Osteocyte (in vitro differentiated cells): ENCODE measurements at places on chromosomes 4 and X. TPM values are rescaled to one million over a fixed set of nuclear protein-coding genes. Genes with fewer than 3 reads are reported as not detected.

DNA sequence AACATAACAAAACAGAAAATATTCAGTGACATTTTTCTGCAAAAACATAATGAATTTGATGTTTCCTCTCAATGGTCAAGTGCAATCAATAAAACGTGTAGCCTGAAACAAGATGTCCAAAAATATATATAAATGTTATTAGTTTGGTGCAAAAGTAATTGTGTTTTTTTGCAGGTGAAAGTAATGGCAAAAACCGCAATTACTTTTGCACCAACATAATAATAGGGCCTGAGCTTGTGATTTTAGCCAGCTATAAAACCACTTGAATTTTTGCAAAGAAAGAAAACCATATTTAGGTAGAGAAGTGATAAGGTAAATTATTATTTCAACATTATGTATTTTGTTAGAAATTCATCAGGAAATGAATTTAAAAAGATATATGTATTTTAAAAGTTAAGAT lies 475.3 kb upstream of the AMOT start:
- DNase-seq, result no peak
- H3K27ac ChIP-seq, result no peak overlapping the region
- no peaks in the 10 kb centered on the region for H3K4me1 ChIP-seq
- no peaks in the 10 kb centered on the region for H3K27me3 ChIP-seq
- H3K4me3 ChIP-seq, result no peak overlapping the region
- H3K36me3 ChIP-seq, result no peaks in the 10 kb centered on the region

GRCh38 chrX:17441965-17442364 lies 67.0 kb downstream of the NHS start:
- H3K4me3 ChIP-seq, result no peak overlapping the region
- no peaks in the 10 kb centered on the region for H3K36me3 ChIP-seq
- H3K4me1 ChIP-seq, result no peaks in the 10 kb centered on the region
- no peak overlapping the region for H3K27ac ChIP-seq
- DNase-seq, result no peak

- H3K4me1 ChIP-seq, result peaks cover 17% of the 10 kb centered on the region
- H3K27ac ChIP-seq, result no peak overlapping the region
- no peaks in the 10 kb centered on the region for H3K36me3 ChIP-seq
Observed at GRCh38 chrX:150715184-150715583, 22.0 kb downstream of the MTMR1 start.

- H3K36me3 ChIP-seq, result no peaks in the 10 kb centered on the region
- no peak overlapping the region for H3K4me3 ChIP-seq
- peaks cover 4% of the 10 kb centered on the region for H3K4me1 ChIP-seq
- no peak overlapping the region for H3K27ac ChIP-seq
- no peak for DNase-seq
Observed at GRCh38 chr4:18815081-18815778, 793.7 kb upstream of the LCORL start.

GRCh38 chr4:168825975-168826374 lies 184.1 kb downstream of the CBR4 start:
- no peaks in the 10 kb centered on the region for H3K27me3 ChIP-seq
- H3K4me1 ChIP-seq, result peaks cover 13% of the 10 kb centered on the region
- no peak overlapping the region for H3K4me3 ChIP-seq
- no peak for DNase-seq
- peaks cover 21% of the 10 kb centered on the region for H3K36me3 ChIP-seq

GRCh38 chrX:70439016-70439415 lies 5.6 kb upstream of the DLG3 start:
- no peak overlapping the region for H3K27ac ChIP-seq
- DNase-seq, result no peak
- H3K27me3 ChIP-seq, result peaks cover 22% of the 10 kb centered on the region
- H3K4me3 ChIP-seq, result no peak overlapping the region
- H3K36me3 ChIP-seq, result no peaks in the 10 kb centered on the region
- H3K4me1 ChIP-seq, result peaks cover 3% of the 10 kb centered on the region

GRCh38 chrX:9656871-9657270 lies 108.8 kb downstream of the GPR143 start:
- H3K4me1 ChIP-seq, result peaks cover 13% of the 10 kb centered on the region
- no peak overlapping the region for H3K4me3 ChIP-seq
- peaks cover 16% of the 10 kb centered on the region for H3K36me3 ChIP-seq
- no peaks in the 10 kb centered on the region for H3K27me3 ChIP-seq

DNA sequence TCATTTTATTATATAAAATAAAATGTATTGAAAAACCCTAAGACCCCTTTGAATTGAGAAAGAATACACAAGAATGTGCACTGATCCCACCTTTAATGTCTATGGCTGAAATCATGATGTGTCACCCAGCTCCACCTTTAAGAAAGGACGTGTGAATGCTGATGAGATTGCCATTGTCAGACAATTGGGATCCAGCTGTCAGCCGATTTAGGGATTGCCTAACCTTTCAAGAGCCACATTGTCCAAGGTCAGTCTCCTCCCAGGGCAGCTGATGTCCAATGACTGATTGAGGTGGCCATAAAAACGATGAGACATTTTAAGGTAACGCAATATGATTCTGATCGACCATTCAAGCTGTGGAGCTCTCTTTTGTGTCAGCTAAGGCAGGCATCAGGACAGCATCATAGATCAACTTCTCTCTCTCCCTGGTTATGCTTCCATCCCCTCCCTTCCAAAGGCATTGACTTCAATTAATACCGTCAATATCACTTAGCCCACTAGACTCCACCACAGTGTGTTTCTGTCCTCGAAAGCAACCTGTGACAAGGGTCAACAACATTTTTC lies 1676.4 kb downstream of the PCDH7 start:
- no peak overlapping the region for H3K4me3 ChIP-seq
- H3K36me3 ChIP-seq, result peaks cover 3% of the 10 kb centered on the region
- H3K4me1 ChIP-seq, result no peaks in the 10 kb centered on the region
- no peaks in the 10 kb centered on the region for H3K27me3 ChIP-seq

- H3K27me3 ChIP-seq, result no peaks in the 10 kb centered on the region
- DNase-seq, result no peak
- H3K4me1 ChIP-seq, result peaks cover 20% of the 10 kb centered on the region
- H3K4me3 ChIP-seq, result no peak overlapping the region
Observed at GRCh38 chr4:38805530-38806145, 1.0 kb upstream of the TLR1 start.

DNA sequence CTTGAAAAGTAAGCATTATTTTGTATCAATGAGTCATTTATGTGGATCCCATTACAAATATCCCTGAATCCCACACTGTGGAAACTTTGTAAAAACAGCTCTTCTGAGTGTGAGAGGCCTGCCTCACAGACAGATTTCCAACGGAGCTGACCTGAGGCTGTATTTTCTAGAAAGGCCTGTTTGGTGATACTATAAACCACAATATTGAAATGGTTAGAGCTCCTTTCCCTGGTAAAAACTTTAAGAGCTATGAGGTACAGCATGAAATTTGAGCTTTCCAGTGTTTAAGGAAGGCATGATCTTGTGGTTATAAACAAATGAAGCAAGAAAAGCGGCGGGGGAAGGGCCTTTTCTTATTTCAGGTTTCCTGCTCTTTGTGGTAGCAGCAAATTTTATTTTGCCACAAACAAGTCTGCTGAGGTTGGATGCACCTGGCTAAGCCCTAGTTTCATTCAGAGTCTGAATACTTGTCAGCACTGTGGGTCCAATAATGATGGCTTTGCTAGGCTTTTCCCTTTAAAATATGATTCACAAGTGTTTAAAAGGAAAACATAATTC lies 86.8 kb upstream of the ETNPPL start:
- H3K27ac ChIP-seq, result peak overlapping the region; percentile 60
- DNase-seq, result no peak
- H3K4me1 ChIP-seq, result peaks cover 27% of the 10 kb centered on the region

- no peak overlapping the region for H3K27ac ChIP-seq
- no peak overlapping the region for H3K4me3 ChIP-seq
- no peak for DNase-seq
- no peaks in the 10 kb centered on the region for H3K4me1 ChIP-seq
- H3K36me3 ChIP-seq, result no peaks in the 10 kb centered on the region
- H3K27me3 ChIP-seq, result peaks cover 26% of the 10 kb centered on the region
Observed at GRCh38 chr4:8665406-8666360, 73.1 kb downstream of the CPZ start.

DNA sequence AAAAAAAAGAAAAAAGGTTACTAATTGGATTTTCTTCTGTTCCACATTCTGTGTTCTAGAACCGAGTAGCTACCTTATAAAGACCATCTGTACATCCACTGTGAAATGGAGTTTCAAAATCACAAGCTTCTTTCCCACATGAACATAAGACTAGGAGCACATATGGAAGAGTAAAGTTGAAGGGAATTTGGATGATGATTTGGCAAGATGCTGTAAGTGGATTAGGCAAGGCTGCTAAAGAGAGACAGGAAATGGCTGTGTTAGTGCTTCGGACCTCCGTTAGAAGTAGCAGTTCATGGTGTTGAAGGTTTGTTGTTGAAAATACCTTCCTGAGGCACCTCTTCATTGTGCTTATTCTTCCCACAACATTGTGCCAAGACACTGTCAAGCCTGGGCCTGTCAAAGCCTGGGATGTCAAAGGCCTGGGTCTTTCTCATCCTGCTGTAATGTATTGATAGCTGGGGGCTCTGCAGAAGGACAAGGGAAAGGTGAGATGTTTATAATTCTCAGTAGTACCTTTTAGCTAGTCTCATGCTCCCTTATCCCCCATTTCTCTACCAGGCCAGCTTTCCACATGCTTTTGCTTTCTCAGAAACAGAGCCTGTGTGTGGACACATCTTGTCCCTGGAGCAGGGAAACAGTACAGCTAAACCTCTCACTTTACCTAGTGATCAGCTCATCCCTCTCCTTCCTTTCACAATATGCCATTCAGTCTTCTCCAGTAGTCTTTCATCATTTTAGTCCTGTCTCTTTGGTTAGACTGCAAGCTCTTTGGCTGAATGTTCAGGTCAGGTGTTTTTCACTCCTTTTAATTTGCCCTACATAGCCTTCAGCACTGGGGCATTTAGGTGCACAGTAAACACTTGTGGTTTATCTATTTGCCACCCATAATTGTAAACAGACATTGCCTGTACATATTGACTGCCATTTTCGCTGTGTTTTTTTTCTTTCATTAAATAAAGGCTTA lies 37.9 kb upstream of the CYP2U1 start:
- H3K4me3 ChIP-seq, result no peak overlapping the region
- no peak overlapping the region for H3K27ac ChIP-seq
- H3K4me1 ChIP-seq, result peaks cover 27% of the 10 kb centered on the region
- H3K27me3 ChIP-seq, result no peaks in the 10 kb centered on the region
- DNase-seq, result no peak
- H3K36me3 ChIP-seq, result peaks cover 1% of the 10 kb centered on the region

- peaks cover 4% of the 10 kb centered on the region for H3K4me1 ChIP-seq
- no peak for DNase-seq
Observed at GRCh38 chr4:54945838-54946237, 179.6 kb downstream of the KDR start.

DNA sequence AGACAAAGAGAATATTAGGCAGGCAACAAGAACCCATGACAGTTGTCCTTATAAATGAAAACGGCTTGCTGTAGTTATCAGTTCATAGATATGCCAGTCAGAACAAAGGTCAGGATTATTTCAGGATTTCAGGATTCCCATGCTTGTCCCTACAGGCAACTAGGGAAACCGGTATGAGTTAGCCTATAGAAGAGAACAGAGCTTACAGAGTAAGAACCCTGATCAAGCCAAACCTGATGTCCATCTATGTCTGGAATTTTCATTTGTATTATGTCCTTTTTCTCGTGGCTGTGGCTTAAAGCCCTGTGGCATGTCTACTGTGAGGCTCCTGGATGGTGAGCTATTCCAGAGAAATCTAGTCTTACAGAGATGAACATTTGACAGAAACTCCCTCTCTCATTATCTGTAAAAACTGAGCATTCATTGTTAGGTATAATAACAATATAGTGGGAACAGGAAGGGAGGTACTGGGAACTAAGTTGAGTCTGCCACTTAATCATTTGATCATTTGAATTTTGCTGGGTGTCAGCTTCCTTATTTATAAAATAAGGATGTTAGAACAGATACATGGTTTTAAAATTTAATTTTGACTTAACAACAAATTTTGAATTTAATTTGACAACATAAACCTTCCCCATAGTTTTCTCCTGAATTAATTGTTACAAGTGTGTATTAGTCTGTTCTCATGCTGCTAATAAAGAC lies 129.5 kb upstream of the KLF3 start:
- no peak overlapping the region for H3K27ac ChIP-seq
- peaks cover 25% of the 10 kb centered on the region for H3K27me3 ChIP-seq
- DNase-seq, result no peak

- peaks cover 6% of the 10 kb centered on the region for H3K4me1 ChIP-seq
- H3K36me3 ChIP-seq, result no peaks in the 10 kb centered on the region
Observed at GRCh38 chr4:57410331-57411052, 300.3 kb upstream of the IGFBP7 start.

GRCh38 chr4:51862781-51863180 lies 19.8 kb downstream of the DCUN1D4 start:
- DNase-seq, result no peak
- H3K4me1 ChIP-seq, result peaks cover 4% of the 10 kb centered on the region
- H3K4me3 ChIP-seq, result no peak overlapping the region
- H3K27me3 ChIP-seq, result no peaks in the 10 kb centered on the region

DNA sequence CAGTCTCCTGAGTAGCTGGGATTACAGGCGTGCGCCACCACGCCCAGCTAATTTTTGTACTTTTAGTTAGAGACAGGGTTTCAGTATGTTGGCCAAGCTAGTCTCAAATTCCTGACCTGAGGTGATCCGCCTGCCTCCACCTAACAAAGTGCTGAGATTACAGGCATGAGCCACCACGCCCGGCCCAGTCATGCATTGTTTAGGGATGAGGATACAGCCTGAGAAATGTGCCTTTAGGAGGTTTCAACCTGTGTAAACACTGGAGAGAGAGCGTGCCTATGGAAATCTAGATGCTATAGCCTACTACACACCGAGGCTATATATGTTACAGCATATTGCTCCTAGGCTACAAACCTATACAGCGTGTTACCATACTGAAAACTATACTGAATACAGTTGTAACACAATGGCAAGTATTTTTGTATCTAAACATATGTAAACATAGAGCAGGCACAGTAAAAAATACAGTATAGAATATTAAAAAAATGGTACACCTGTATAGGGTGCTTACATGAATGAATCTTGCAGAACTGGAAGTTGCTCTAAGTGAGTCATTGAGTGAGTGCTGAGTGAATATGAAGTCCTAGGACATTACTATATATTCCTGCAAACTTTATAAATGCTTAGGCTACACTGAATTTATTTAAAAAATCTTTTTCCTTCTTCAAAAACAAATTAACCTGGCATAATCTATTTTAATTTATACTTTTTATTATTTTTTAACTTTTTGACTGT lies 588.2 kb upstream of the ADGRL3 start:
- H3K27me3 ChIP-seq, result no peaks in the 10 kb centered on the region
- H3K4me3 ChIP-seq, result no peak overlapping the region
- H3K36me3 ChIP-seq, result no peaks in the 10 kb centered on the region
- no peak overlapping the region for H3K27ac ChIP-seq

GRCh38 chrX:56728321-56728720 lies 722 bp upstream of the NBDY start:
- H3K36me3 ChIP-seq, result no peaks in the 10 kb centered on the region
- peak overlapping the region; percentile 23 for H3K27ac ChIP-seq
- no peaks in the 10 kb centered on the region for H3K27me3 ChIP-seq

P2RY4 gene
- total RNA-seq, result 0.27 TPM in 1 of 2 replicates, not detected in the other

GPC3 gene
- 18.6 and 19.6 TPM in 2 replicates for total RNA-seq

ASB5 gene
- total RNA-seq, result 0.32 TPM in 1 of 2 replicates, not detected in the other

CTAG1A gene
- total RNA-seq, result not detected in 2 replicates

FAM241A gene
- total RNA-seq, result 0.18 and 0.19 TPM in 2 replicates

ADH7 gene
- not detected in 2 replicates for total RNA-seq

ATOH1 gene
- not detected in 2 replicates for total RNA-seq

ANKRD17 gene
- total RNA-seq, result 68.5 and 76.0 TPM in 2 replicates
